SW 1271 (cell line): ENCODE measurements at places on chromosomes 6 and 20.

GRCh38 chr6:357791-358341 lies 33.7 kb upstream of the IRF4 start:
- no peak for DNase-seq

DNA sequence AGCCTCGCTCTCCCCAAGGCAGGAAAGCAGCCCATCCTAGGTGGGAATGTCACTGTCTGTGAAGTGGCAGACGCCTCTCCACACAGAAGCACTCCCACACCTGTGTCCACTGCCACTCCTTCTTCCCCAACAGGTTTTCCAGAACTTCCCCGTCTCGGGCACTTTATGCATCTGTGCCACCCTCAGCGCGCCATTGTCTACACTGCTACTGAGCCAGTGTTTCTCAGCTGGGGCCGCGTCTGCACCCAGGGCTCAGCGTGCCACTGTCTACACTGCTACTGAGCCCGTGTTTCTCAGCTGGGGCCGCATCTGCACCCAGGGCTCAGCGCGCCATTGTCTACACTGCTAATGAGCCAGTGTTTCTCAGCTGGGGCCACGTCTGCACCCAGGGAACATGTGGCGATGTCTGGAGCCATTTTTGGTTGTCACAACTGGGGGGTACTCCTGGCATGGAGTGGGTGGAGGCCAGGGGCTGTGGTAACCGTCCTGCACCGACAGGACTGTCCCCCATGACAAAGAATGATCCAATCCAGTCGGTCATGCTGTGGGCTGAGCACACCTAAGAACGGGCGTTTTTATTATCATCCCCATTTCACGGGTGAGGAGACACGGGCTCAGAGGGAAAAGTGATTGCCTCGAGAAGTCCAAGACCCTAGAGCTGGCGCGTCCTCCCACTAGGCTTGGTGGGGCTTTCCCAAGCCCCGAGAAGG lies 41.7 kb upstream of the ZBP1 start:
- no peak for DNase-seq

DNA sequence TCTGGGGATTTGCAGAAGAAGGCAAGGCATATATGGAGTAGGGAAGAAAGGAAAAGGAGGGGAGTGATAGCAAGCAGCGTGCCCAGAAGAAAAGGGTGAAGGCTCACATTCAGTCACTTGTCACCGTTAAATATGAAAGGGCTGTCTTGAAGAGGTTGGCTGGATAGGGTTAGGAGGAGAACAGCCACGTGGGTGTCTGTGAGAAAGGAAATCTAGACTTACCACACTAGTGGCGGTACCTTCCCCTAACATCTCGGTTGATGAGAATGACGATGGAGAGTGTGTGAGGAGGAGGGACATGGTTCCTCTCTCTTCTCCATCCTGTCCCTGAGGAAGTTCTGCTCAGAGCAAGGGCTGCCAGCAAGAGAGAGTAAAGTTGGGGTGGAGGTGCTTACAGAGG lies 74.3 kb upstream of the CCN6 start:
- DNase-seq = no peak

DNA sequence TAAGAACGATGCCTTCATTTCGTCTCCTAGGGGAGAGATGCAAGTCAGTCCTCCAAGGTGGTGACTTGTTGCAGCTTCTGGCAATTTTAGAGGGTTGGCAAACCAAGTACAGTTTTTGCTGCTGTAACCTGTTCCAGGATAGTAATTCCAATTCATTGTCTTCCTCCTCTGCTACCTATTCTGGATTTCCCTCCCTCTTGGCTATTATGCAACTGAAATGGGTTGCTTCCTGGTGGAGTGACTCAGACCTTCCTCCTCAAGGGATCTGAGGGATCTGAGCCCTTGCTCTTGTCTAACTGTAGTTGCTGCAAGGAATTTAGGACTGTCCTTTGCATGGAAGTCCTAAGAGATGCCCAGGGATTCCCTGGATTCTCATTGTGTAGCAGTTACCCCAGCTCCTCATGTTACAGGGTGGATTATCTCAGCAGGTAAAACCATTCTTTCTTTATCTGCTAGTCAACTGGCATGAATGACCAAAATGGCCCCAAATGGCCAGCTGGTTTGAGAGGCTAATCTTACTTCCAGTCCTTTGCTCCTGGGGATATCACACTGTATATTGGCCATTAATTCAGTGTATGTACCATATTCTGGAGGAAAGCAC lies 17.6 kb upstream of the ELMO2 start:
- DNase-seq = no peak

DNA sequence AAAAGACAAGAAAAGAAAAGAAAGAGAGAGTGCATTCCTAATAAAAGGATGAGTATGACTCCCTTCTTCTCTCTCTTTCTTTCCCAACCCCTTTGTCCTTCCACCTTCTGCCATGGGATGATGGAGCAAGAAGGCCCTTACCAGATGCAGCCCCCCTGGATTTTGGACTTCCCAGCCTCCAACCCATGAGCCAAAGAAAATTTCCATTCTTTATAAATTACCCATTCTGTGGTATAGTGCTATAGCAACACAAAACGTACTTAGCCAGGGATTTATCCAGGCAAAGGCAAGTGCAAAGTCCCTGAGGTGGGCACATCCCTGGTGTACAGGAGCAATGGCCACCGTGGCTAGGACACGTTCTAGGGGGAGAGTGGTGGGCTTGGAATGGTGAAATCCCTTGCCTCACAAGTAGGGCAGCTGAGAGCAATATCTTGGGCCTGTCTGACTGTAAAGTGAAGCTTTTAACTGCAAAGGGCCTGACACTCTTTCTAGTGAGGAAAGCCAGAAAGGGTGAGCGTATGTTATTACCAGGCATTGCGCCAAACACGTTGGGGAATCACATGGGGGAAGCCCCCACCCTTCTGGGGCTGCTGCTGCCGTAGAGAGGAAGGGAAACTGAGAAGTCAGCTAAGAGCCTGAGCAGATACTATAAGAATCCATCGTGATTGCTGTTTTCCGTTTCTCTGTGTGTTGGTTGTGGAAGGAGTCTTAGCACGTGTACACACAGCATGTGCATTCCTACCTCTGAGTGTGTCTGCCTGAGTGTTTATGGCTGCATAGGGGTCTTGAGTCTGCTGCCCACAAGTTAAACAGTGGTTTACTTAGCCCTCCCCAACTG lies 50.7 kb upstream of the SIRPA start:
- no peak for DNase-seq
